ENCODE measurements at places on chromosomes 11 and 22. TPM values are rescaled to one million over a fixed set of nuclear protein-coding genes. Genes with fewer than 3 reads are reported as not detected.

DNA sequence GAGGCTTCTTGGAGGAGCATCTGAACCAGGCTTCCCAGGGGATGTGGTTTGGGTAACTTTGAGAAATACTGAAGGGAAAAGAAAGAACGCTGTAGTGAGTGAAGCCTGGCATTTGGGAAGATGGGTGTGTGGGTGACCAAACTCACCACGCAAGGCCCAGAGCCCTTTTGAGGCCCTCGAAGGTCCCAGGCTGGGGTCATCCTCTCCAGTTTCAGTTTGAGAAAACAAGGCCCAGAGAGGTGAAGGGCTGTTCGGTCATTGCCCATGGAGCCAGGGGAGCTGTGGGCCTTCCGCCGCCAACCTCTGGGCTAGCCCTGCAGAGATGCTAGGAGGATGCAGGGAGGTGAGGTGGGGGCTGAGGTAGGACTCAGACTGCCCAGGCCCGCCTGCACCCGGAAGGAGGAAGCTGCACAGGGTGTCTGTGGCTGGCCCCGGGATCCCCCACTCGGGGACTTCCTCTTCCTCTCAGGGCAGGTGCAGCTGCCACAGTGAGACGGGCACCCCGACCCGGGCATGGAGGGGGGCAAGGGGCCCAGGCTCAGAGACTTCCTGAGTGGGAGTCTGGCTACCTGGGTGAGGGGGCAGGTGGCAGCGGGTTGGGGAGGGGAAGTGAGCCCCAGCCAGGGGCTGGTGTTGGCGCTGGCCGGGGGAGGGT is at the start of gene CCDC88B:
Gene CCDC88B, plus strand, starts transcription at position 451 of the 655 bp plus-strand sequence. Its CDS starts 63 bp downstream, at position 514.
- H3K27me3 ChIP-seq, result no peaks in the 10 kb centered on the region
- no peak within 1 kb of the TSS for H3K4me3 ChIP-seq
- H3K36me3 ChIP-seq, result no peaks in the 10 kb centered on the region
- no peak within 1 kb of the TSS for H3K27ac ChIP-seq

- no peaks in the 10 kb centered on the region for H3K36me3 ChIP-seq
- DNase-seq, result no peak
Measured at GRCh38 chr11:4882543-4882942, 843 bp downstream of the OR51T1 start.

DNA sequence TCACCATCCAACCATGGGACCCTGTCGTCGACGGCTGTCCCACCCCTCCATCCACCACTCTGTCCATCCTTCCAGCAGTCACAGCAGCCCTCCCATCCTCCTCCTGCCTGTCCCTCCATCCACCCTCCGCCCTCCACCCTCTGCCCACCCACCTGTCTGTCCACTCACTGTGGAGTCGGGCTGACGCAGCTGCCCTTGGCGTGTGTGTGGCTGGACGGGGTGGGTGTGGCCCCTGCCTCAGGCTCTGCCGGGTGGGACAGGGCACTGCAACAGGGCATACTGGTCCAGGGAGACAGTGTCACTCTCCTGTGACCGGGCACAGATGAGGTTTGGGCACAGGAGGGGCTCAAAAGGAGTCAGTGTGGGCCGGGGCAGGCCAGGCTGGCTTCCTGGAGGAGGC is 1.9 kb downstream of the PKP3 start:
- no peak overlapping the region for H3K4me3 ChIP-seq
- no peaks in the 10 kb centered on the region for H3K27me3 ChIP-seq
- H3K4me1 ChIP-seq, result peaks cover 15% of the 10 kb centered on the region
- no peaks in the 10 kb centered on the region for H3K36me3 ChIP-seq
- no peak overlapping the region for H3K27ac ChIP-seq

DNA sequence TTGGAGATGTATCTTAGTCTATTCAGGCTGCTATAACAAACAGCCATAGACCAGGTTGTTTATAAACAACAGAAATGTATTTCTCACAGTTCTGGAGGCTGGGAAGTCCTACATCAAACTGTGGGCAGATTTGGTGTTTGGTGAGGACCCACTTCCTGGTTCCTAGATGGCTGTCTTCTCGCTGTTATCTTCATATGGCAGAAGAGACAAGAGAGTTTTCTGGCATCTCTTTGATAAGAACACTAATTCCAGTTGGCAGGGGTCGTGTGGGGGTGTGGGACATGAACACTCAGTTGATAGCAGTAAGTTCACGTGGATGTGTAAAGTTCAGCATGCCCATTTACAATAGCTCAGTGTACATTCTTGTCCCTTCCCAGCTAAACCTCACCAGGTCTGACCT is 41.3 kb upstream of the HMGXB4 start:
- no peaks in the 10 kb centered on the region for H3K27me3 ChIP-seq
- H3K4me3 ChIP-seq, result no peak overlapping the region
- no peak for DNase-seq

GRCh38 chr11:60970369-60970774 is 1.1 kb upstream of the CD6 start:
- no peaks in the 10 kb centered on the region for H3K4me1 ChIP-seq
- H3K36me3 ChIP-seq, result no peaks in the 10 kb centered on the region
- H3K4me3 ChIP-seq, result no peak overlapping the region
- no peak overlapping the region for H3K27ac ChIP-seq
- peak; percentile 63 for DNase-seq

- no peak overlapping the region for H3K27ac ChIP-seq
- no peaks in the 10 kb centered on the region for H3K36me3 ChIP-seq
- H3K4me3 ChIP-seq, result no peak overlapping the region
- H3K4me1 ChIP-seq, result no peaks in the 10 kb centered on the region
- peak; percentile 96 for DNase-seq
Measured at GRCh38 chr11:44911029-44911814, 39.5 kb downstream of the TP53I11 start.

GRCh38 chr11:70233034-70233433 is 29.9 kb downstream of the FADD start:
- no peak for DNase-seq
- H3K36me3 ChIP-seq, result no peaks in the 10 kb centered on the region
- no peaks in the 10 kb centered on the region for H3K4me1 ChIP-seq
- H3K27ac ChIP-seq, result peak overlapping the region; percentile 56

DNA sequence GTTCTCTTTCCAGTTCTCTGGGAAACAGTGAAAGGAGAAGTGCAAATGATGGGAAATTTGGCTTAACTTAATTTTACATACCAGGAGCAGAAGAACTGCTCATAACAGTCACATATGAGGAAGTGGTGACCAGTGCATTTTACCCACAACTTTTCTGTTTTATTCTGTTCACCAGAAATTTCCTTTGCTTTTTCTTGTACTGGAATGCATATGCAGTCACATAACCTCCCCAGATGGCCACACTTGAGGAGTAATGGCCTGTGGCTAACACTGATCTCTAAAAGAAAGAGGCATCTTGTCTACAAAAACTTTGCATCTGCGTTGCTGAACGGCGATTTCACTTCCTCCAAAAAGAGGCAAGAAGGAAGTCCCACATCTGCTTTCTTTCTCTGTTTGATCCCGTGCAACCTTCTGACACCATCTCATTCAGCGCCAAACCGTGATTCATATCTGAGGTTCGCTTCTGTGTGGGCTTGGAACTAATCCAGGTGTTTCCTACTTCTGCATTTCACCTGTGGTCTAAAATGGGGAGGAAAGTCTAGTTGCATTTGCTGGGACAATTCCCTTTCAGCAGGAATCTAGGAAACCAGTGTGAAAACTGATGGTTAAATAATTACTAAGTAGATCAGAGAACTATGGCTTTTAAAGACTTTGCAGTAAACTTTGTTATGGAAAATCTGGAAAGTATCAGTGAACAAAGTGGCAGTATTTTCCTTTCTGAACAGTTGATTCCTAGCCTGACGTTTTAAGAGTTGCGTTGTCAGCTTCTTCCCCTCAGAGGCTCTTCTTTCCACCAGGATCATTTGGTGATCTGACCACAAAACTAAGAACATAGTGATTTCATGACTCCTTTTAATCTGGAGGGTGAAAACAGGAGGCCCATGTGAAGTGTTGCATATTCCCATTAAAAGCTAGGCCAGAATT is 4.2 kb upstream of the MPEG1 start:
- no peaks in the 10 kb centered on the region for H3K27me3 ChIP-seq
- no peak for DNase-seq
- H3K4me1 ChIP-seq, result no peaks in the 10 kb centered on the region
- no peaks in the 10 kb centered on the region for H3K36me3 ChIP-seq
- no peak overlapping the region for H3K4me3 ChIP-seq
- H3K27ac ChIP-seq, result no peak overlapping the region

- DNase-seq, result no peak
- no peak overlapping the region for H3K27ac ChIP-seq
- no peaks in the 10 kb centered on the region for H3K27me3 ChIP-seq
- no peak overlapping the region for H3K4me3 ChIP-seq
Measured at GRCh38 chr11:70490208-70490607, 91.9 kb downstream of the CTTN start.

DNA sequence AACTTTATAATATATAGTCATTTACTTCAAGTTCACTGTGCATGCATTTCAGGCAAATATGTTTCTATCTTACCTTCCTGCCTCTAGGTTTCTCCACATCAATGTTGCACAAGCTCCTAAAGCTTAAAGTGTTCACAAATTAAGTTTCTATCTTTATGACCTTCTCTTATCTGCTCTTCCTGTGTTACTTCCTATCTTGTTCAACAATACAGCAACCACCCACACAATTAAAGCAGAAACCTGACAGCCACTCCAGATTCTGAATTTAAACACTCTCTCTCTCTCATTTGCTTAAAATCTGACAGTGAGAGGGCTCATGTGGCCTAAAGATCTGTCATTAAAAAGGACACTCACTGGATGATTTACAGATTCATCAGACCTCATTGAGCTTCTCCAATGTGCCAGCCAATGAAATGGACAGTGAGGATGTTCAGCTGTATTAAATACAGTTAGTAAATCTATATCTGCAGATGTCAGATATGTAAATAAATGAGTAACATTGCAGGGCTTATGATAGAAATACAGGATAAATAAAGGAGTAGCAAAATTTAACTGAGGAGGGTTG is 10.9 kb downstream of the PDGFD start:
- H3K4me1 ChIP-seq, result no peaks in the 10 kb centered on the region
- no peaks in the 10 kb centered on the region for H3K27me3 ChIP-seq
- no peak overlapping the region for H3K27ac ChIP-seq
- no peak for DNase-seq
- H3K4me3 ChIP-seq, result no peak overlapping the region

DNA sequence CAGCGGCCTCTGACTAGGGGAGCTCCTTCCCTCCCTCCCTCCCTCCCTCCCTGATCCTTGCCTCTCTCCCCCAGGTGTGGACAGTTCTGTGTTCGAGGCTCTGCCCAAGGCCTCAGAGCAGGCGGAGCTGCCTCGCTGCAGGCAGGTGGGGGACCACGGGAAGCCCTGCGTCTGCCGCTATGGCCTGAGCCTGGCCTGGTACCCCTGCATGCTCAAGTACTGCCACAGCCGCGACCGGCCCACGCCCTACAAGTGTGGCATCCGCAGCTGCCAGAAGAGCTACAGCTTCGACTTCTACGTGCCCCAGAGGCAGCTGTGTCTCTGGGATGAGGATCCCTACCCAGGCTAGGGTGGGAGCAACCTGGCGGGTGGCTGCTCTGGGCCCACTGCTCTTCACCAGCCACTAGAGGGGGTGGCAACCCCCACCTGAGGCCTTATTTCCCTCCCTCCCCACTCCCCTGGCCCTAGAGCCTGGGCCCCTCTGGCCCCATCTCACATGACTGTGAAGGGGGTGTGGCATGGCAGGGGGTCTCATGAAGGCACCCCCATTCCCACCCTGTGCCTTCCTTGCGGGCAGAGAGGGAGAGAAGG is 11.1 kb upstream of the POU2F3 start:
- peaks cover 11% of the 10 kb centered on the region for H3K4me1 ChIP-seq
- no peak for DNase-seq

- no peaks in the 10 kb centered on the region for H3K36me3 ChIP-seq
- peak; percentile 6 for DNase-seq
- no peak overlapping the region for H3K27ac ChIP-seq
- no peaks in the 10 kb centered on the region for H3K27me3 ChIP-seq
- H3K4me3 ChIP-seq, result peak overlapping the region; percentile 38
Measured at GRCh38 chr22:21652547-21653545, 10.7 kb downstream of the SDF2L1 start.

- no peak overlapping the region for H3K4me3 ChIP-seq
- no peaks in the 10 kb centered on the region for H3K36me3 ChIP-seq
Measured at GRCh38 chr11:611001-611996, 4.5 kb downstream of the IRF7 start.

- no peaks in the 10 kb centered on the region for H3K4me1 ChIP-seq
- H3K36me3 ChIP-seq, result no peaks in the 10 kb centered on the region
- H3K4me3 ChIP-seq, result no peak overlapping the region
- H3K27me3 ChIP-seq, result no peaks in the 10 kb centered on the region
- no peak overlapping the region for H3K27ac ChIP-seq
- no peak for DNase-seq
Measured at GRCh38 chr11:78763664-78764063, 189.0 kb upstream of the NARS2 start.

DNA sequence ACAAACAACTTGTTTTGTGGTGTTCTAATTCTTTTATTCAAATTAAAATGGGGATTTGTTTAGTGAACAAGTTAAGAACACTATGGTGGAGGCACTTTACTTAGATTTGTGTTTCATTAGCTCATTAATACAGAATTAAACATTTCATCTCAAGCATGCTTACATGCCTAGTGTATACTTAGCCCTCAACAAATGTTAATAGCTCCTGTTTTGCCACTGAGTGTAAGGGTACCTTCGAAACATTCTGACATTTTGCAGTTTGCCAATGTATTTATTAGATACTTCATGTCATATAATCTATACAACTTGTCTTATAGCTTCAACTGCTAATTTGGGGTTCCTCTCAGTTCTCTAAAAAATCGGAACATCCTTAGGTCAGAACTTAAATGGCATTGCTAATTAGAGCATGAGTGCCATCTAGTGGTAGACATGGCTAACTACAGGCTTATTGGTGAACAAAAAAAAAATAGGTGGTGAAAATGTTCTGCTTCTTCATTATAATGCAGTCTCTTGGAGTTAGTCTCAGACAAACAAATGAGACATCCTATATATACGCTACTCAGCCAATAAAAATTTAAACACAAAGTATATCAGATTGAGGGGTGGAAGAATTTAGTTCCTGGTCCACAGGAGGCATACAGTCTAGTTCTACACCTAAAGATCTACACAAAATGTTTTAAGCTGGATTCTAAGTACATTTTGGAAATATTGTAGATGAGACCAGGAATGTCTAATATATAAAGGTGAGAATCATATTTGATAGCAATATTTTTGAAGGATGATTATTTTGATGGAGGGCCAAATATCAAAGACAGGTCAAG is 4.9 kb upstream of the CNTN5 start:
- peaks cover 20% of the 10 kb centered on the region for H3K27me3 ChIP-seq
- H3K36me3 ChIP-seq, result no peaks in the 10 kb centered on the region
- H3K4me1 ChIP-seq, result no peaks in the 10 kb centered on the region
- H3K4me3 ChIP-seq, result no peak overlapping the region

GRCh38 chr11:73991471-73992006 is 8.9 kb upstream of the UCP2 start:
- no peaks in the 10 kb centered on the region for H3K27me3 ChIP-seq
- no peak overlapping the region for H3K27ac ChIP-seq
- no peak for DNase-seq
- H3K4me3 ChIP-seq, result no peak overlapping the region
- H3K4me1 ChIP-seq, result no peaks in the 10 kb centered on the region

CASP5 gene
- 6.9 TPM for total RNA-seq

SLC17A6 gene
- not detected for total RNA-seq

C22orf15 gene
- total RNA-seq, result not detected

DEFB131B gene
- not detected for total RNA-seq

Data from hepatocyte (in vitro differentiated cells).